GM23338 (cell line): ENCODE measurements at places on chromosomes 12 and 14.

DNA sequence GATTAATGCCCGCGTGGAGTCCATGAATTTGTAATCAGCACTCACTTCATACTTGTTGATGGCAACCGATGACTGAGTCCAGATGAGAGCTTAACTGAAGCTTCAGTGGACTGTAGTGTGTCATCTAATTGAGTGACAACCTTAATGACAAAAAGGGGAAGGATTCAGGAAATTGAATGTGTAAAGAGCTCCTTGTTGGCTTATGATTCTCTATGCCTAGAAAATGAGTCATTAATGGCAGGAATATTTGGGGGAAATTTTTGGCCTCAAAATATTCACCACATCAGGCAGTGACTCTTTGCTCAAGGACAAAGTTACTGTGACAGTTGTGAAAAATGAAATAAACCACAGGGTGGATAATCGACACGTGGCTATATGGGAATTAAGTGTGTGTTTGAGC lies 55.3 kb upstream of the STON2 start:
- no peak for DNase-seq

- DNase-seq = peak; percentile 93
Measured at GRCh38 chr14:70416725-70417349, at the start of gene SYNJ2BP. TSS of gene SYNJ2BP (minus strand) at chr14:70417090. CDS start at chr14:70416963, 127 bp downstream.

GRCh38 chr12:106139422-106140171 lies 843 bp upstream of the NUAK1 start:
- DNase-seq = peak; percentile 89

DNA sequence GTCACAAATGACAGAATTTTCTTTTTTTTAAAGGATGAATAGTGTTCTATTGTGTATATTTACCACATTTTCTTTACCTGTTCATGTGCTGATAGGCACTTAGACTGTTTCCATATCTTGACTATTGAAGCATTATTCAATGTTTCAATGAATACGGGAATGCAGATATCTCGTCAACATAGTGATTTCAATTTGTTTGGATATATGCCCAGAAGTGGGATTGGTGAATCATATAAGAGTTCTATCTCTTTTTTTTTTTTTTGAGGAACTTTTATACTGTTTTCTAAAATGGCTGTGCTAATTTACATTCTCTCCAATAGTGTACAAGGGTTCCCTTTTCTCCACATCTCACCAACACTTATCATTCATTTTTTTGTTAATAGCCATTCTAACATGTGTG lies 97.9 kb upstream of the FAR2 start:
- no peak for DNase-seq

- no peak for DNase-seq
Measured at GRCh38 chr12:127607146-127607725, 659.7 kb upstream of the TMEM132C start.

DNA sequence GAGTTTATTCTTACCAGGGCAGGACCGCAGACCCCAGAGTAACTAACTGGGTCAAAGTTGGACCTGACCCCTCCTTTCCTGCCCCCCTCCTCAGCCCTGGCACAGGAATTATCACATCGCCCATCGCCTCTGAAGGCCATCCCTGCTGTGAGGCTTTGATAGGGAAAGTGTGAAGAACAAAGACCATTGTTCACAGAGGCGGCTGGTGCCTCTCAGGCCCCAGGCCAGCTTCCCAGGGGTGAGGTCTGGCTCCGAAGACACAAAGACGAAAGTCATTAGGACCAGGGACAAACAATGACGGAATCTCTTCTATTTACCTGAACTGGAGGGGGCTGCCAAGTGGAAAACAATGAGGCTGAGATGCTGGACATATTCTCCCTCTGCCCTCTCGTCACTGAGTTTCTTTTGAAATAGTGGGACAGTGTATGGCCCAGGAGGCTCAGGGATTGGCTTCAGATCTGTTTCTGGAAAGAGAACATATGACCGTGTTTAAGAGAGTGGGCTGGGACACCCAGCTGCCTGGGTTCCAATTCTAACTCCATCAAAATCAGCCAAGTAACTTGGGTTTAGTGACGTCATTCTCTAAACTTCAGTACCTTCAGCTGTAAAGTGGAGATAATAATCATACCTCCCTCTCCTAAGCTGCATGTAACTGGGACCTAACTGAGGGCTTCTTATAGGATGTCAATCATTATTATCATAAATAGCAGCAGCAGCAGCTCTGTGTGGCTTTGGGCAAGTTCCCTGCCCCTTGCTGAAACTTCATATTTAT lies 769.4 kb downstream of the MED13L start:
- peak; percentile 95 for DNase-seq

DNA sequence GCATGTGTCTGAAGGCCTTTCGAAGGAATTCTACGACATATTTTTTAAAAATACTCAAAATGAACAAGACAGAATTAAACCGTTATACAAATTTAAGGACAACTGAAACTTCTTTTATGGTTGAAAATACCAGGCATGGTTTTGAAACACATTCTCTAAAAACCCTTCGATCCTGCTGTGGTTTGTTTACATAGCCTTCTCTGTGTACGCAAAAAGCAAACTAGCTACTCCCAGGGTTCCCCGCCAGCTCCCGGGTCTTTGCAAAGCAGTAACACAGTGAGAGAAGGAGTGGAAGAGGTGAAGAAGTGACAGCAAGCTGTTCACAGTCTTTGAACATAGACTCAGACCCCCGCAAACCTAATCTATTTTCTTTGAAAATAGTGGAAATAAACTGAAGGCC lies 2.2 kb upstream of the TC2N start:
- DNase-seq = no peak

GRCh38 chr14:78018283-78018682 lies 151.9 kb upstream of the NRXN3 start:
- DNase-seq = no peak

GRCh38 chr14:76252471-76252870 lies 100.7 kb downstream of the GPATCH2L start:
- DNase-seq = no peak

- peak; percentile 68 for DNase-seq
Measured at GRCh38 chr12:89707703-89708564, 704 bp downstream of the ATP2B1 start.

DNA sequence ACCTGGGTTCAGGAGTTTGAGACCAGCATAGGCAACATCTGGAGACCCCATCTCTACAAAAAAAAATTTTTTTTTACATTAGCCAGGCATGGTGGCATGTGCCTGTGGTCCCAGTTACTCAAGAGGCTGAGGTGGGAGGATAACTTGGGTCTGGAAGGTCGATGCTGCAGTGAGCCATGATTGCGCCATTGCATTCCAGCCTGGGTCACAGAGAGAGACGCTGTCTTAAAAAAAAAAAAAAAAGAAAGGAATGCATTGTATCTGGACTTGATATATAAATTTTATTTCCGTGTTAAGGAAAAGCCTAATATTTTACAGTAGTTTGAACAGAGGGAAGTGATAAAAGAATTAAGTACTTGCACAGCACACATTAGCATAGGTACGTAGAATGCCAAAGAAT lies 97.2 kb downstream of the ZC3H14 start:
- no peak for DNase-seq

DNA sequence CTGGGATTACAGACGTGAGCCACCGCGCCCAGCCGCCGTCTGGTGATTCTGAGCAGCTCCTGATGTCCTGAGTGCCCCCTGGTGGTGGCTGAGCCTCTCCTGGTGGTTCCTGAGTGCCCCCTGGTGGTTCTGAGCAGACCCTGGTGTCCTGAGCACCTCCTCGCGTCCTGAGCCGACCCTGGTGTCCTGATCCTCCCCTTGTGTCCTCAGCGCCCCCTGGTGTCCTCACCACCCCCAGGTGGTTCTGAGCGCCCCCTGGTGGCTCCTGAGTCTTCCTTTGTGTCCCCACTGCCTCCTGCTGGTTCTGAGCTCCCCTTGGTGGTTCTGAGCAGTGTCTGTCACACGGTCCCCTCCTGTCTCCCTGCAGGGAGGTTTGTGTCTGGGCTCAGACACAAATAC lies 1304.9 kb downstream of the TMEM121 start:
- peak; percentile 31 for DNase-seq

DNA sequence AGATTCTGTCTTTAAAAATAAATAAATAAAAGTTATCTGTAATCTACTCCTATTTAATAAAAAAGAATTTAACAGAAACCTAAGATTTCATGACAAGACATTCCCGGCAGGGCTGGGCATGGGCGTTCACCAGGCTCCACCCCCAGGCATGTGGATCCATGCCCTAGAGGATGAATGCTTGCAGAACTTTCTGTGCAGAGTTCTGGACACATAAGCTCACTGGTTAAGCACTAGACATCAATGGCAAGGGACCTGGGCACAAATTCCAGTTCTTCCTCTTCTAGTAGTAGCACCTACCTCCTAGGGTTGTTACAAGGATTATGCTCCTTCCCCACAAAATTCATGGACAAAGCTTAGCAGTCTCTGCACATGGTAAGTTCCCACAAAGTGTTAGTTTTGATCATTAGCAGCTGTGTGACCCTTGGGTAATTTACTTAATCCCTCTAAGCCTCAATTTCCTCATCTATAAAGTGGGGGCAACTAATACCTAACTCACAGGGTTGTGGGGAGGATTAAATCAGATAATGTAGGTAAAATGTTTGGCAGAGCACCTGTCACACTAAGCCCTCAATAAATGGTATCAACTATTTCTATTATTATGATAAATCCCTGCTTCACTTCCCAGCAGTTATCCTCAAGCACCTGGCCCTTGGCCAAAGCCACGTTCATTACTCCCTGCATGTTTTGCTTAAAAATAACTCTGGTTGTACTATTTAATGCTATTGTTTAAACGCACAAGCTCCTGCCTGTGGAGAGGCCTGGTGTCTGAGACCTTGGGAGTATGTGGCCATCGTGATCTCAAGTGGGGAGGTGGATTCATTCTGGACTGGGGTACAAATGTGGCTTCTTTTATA lies 9.8 kb downstream of the GALNT6 start:
- no peak for DNase-seq

DNA sequence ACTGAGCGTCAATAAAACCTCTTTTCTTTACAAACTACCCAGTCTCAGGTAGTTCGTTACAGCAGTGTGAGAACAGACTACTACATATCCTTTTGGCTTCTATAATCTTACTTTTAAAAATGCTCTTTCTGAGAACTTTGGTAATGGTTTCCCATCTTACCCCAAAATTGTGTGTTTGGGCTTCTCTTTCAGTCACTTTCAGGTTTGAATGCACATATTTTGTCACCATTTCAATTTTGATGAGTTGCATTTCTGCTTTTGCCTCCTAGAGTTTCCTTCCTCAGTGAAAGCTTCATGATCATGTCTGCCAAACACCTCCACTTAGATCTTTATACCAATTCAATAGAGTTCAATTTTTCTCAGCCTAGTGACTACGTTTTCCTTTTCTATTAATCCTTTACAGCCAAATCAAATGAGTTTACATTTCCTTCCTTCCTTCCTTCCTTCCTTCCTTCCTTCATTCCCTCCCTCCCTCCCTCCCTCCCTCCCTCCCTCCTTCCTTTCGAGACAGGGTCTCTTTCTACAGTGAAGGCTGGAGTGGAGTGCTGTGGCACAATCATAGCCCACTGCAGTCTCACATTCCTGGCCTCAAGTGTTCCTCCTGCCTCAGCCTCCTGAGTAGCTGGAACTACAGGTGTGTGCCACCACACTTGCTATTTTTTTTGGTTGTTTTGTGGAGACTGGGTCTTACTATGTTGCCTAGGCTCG lies 124.9 kb downstream of the BCAT1 start:
- DNase-seq = no peak

- DNase-seq = no peak
Measured at GRCh38 chr12:124380796-124381455, 86.0 kb downstream of the RFLNA start.

- DNase-seq = no peak
Measured at GRCh38 chr14:95067526-95067925, 89.8 kb downstream of the DICER1 start.

- no peak for DNase-seq
Measured at GRCh38 chr12:16350682-16351081, 3.2 kb downstream of the MGST1 start.

DNA sequence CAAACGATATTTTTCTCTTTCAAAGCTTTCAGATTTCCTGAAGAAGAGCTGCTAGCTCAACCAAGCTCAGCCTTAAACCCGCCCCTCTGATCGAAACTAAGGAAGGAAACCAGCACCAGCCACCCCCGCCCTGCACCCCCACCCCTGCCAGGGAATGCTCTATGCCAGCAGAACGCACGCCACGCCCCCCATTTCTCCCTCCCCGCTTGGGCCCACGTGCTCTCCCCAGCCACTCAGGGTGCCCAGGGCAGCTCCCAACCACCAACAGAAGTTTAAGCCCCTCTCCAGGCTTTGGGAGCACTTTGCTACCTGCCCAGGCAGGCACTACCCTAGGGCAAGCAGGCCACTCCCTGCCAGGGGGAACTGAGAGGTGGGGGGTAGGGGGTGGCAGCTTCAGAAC lies 18.8 kb upstream of the KRT78 start:
- DNase-seq = peak; percentile 54

GRCh38 chr12:87311206-87311605 lies 718.0 kb downstream of the C12orf50 start:
- DNase-seq = no peak

GRCh38 chr14:68458840-68459469 lies 333.9 kb downstream of the ZFP36L1 start:
- peak; percentile 60 for DNase-seq

DNA sequence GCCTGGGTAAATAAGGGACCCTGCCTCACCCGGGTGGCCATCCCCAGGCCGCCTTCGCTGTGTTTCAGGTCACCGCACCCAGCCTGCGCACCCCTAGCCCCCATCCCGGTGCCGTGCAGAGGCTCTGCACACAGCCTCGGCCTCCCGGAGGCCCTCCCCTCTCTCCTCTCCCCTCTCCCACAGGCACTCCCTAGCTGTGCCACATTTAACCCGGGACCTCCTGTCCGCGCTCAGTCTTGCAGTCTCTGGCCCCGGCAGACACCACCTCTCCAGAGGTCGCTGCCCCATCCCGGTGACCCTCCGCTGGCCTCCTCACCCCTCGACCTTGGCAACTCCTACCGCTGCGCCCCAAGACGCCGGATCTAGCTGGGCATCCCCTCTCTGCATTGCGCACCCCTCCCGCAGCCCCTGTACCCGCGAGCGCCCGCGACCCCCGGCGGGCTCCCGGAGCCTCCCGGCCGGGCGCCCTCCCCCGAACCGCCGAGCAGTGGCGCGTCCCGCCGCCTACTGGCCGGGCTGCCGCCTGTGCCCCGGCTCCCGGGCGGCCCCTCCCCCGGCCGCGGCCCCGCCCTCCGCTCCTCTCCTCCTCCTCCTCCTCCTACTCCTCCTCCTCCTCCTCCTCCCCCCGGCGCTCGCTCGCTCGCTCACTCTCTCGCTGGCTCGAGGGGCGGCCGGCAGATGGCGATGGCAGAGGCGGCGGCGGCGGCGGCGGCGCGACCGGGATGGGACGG lies 120.7 kb downstream of the AACS start:
- DNase-seq = peak; percentile 90

DNA sequence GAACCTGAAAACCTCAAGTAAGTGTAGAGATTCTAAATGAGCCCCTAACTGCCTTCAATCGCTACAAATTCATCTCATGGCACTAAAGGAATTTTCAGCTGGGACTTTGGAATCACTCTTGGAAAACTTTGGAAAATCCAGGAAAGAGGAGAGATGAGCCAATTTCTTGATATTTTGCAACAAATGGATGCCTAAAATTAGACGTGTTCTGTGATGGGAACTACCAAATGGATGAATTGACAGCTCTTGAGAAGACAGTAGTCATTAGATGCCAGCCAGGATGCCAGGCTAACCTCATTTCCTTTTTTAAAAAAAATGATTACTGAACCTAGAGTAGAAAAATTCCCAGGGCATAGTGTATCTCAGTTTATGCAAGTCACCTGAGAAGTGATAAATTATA lies 78.3 kb downstream of the NPAS3 start:
- no peak for DNase-seq

- DNase-seq = peak; percentile 77
Measured at GRCh38 chr12:93571925-93572711, at the start of gene SOCS2. TSS of gene SOCS2 (plus strand) at chr12:93572675. CDS start at chr12:93572898, 223 bp downstream.
